ENCODE measurements at places on chromosomes 7 and 10.

DNA sequence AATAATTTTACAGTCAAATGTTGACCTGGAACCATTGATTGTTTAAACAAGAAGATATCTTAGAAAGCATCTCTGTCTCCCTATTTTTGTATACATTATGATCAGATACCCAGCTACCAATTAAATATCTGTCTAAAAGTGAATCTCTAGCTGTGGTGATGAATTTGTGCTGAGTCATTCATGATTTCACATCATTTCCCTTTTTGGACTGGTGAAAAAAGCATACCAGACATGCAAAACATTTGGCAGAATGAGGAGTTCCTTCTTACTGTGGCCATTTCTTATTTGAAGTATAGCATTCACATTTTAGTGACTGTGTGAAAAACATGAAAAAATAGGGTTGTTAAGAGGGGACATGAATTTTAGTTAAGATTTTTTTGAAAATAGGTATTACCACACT lies 98.0 kb upstream of the GATA3 start:
- DNase-seq = no peak

DNA sequence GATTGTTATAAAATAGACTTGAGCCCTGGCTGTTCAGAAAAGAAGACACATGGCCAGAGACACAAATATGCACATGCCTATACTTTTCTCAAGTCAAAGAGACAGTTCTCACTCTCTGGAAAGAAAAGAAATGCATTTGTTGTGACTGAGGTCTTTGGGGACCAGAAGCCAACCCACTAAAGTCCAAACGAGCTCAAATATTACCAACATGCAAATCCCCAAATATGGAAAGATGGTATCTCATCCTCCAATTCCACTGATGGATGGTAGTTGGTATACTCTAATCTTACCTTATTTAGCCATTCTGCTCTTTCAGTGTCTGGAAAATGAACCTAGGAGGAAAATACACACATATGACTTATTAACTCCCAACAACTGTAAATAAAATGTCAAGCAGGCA lies 30.6 kb downstream of the ESYT2 start:
- no peak for DNase-seq

GRCh38 chr10:118028619-118029018 lies 18.1 kb downstream of the RAB11FIP2 start:
- no peak for DNase-seq

- no peak for DNase-seq
Observed at GRCh38 chr10:71516890-71517289, 120.2 kb downstream of the CDH23 start.

DNA sequence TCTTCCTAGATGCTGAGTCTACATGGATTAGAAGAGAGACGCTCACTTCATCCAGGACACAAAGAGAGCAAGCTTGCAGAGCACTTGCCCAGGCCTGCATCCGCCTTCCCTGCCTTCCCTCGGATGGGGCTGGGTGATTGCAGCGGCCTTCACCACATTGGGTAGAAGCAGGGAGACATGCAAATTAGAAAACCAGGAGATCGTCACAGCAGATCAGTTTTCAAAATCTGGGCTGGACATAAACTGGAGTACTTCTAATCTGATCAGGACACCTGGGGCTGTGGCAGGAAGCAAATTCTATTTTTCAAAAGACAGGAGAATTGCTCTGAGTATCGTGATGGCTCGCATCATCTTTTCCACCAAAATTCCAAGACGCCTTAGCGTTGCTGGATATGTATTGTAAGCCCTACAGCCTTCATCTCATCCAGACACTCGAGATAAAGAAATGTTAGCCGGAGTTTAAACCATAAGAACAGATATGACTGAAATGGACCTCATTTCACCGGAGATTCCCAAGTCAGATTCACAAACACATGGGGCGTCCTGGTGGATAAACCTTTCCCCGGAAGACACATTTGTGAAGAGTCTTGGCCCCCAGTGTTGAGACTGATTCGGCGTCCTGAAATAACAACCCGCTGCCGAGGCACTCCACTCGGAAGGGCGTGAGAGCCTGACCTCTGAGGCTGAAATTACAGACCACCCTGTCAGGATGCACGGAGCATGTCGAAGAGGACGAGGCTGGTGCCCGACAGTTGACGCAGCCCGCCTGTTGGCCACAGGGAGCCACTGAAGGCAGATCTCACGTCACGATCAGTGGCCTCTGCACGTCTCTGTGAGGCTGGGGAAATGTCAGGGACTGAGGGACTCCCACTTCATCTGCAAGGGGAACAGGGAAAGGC lies 91.2 kb upstream of the PARD3 start:
- no peak for DNase-seq

DNA sequence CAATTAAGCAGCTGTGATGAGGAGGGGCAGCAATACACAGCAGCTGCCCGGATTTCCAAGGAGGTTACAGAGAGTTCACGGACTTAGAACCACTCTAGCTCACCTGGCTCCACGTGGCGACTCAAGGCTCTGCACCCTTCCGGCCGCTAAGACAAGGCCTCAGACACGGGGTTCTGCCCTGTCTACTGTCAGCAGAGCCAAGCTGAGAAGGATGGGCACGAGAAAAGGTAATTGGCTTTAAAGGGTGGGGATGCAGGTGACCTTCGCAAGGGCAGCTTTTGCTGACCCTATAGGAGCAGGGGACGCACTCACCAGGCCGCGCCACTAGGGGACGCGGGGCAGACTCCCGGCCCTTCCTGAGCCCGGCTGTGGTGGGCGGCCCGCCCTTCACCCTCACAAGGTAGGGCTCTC lies 152.4 kb downstream of the KIF20B start:
- DNase-seq = peak; percentile 2

DNA sequence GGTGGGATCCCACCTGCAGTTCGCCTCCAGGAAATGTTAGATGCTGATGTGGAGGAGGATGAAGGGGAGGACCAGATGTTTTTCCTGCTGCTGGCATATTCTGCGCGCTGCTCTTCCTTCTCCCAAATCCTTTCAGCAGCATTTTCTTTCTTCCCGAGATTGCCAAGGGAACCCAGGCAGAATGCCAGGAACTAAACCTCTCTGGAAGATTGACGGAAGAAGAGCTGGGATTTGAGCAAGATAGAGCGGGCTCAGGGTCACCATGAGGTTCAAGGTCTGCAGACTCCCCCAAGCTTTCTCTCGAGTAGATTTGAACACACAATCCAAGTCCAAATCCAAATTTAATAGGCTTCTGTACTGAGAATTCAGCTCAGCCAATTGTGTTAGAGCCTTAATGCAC lies 345.2 kb upstream of the C7orf33 start:
- DNase-seq = no peak

DNA sequence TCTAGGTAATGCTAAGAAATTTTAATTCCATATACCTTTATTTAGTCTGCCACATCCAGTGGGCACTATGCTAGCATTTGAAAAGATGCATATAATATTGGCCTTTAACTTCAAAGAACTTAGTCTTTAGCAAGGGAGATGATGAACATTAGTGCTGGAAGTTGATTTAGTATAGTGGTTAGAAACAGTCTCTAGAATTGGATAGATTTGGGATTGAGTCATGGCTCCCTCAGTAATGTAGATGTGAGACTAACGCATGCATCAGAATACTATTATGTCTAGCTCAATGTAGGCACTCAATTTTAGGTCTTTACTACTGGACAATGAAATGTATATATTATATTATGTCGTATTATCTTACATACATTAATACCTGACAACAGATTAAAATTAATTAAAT lies 5.8 kb downstream of the DKK1 start:
- DNase-seq = no peak

DNA sequence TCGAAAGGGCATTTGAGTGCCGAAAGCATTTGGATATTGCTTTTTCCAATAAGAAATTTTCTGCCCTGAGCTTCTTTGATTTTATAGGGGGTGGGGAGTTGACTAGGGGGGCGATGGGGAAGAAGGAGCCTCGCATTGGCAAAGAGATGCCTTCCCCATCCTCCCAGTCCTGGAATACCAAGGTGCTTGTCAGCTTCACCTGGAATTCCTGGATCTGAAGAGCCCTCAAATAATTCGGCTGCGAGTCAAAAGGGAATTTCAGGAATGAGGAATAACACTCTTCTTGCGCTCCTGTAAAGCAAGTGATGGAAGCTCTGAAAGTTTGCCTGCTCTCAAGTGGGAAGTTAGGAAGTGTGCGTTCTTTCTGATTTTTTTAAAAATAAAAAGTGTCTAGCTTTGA lies 7.3 kb downstream of the NXPH1 start:
- no peak for DNase-seq

GRCh38 chr10:84172467-84173356 lies 889 bp upstream of the GPR15LG start:
- no peak for DNase-seq

- no peak for DNase-seq
Observed at GRCh38 chr7:150003304-150003810, 129.6 kb downstream of the ATP6V0E2 start.

DNA sequence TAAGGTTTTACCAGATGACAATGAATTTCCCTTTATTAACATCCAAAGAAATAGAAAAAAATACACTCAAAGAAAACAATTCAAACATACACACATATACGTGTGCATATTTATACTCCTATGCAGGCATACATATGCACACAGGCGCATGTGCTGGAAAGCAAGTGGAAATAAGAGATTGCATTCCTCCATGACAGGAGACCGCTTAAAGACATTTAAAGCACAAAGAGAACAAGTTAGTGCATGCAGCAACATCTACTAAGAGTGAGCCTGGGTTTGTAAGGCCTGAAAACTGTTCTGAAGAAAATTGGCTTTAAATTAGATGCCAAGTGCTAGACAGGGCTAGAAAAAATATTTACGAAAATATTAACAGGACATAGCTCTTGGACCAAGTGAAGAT lies 40.1 kb upstream of the PPP1R17 start:
- no peak for DNase-seq

DNA sequence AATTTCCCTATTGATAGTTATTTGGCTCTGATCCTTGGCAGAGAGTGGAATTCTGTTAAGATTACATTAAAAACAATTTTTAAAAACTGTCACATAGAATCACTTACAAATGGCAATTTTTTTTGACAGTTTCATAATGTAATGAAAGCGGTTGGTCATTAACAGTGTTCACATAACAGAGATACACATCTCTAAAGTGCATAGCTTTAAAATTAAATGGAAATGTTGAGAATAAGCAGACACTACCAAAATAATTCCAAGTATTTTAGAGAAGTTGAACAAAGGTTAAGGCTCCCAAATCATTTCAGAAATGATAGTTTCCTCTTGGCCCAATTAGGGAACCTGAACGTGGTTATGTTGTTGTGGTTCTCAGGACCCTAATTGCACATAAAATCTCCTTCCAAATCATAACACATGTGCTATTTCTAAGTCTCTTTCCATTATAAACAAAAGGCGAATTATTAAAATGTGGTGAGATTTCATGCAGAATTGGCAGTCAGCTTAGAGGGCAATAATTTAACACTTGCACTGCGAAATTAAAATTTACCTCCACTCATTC lies 528.9 kb upstream of the FZD8 start:
- no peak for DNase-seq

DNA sequence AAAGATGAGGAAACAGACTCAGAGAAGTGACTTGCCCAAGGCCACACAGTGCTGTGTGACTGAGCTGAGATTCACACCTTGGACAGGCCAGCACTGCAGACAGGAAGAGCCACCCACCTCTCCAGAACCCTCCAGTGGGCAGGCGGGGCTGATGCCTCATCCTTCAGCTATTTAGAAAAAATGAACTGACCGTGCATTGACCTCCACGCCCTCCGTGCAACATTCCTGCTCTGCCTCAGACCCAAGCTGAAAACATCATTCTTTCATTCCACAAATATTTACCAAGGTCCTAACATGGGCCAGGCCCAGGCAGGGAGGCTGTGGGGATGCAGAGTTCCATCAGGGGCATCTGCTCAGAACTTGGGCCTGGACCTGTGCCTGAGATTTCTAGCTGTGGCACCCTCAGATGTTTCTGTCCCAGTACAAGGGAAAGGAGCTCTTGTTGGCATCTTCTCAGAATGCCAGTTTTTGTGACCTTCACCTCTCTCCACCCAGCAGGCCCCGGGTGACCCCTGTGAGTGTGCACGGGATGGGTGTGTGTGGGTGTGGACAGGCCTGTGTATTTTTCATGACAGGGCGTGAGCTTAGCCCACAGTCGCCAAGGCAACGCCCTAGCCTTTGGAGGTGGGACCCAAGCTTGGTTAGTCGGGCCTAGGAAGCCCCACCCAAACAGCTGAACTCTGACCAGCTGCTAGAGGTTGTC lies 6.5 kb downstream of the VSIR start:
- DNase-seq = peak; percentile 18

DNA sequence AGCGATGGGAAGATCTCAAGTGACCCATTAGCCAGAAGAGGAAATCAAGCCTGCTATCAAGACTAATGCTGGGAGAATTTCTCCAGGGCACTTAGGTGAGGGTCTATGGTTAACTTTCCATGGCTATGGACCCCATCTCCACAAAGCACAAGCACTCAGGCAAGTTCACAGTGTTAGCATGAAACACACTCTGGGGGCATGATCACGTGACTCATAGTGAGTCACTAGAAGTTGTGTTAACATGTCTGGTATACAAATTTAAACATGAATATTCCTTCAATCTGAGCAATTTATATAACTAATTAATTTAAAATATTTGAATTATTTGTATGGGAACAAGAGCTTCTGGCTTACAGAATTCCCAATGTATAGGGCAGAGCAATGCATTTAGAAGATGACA lies 131.8 kb downstream of the FAM204A start:
- DNase-seq = no peak

DNA sequence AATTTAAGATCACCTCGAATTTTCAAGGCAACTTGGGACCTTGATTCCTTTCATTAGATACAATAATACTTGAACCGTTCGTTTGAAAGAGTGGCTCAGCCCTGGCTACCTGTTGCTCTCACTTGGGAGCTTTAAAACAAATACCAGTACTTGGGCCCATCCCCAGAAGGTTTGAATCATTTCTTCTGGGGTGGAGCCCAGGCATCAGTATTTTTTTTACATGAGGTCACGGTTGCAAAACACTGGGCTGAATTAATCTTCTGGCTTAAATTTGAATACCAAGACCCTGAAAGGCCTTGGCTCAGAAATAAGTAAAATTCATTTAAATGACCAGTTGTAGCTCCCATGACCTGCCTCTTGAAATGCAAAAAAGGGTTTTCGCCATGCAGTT lies 214.9 kb downstream of the CREB5 start:
- DNase-seq = no peak

GRCh38 chr10:77926566-77927401 lies at the start of gene DLG5:
DLG5 (minus strand) TSS chr10:77926755; CDS start chr10:77926520, 235 bp downstream.
- peak; percentile 17 for DNase-seq

- no peak for DNase-seq
Observed at GRCh38 chr7:15131661-15132060, 229.1 kb upstream of the DGKB start.
